ENCODE measurements at places on chromosomes 2 and 18. TPM values are rescaled to one million over a fixed set of nuclear protein-coding genes. Genes with fewer than 3 reads are reported as not detected.

GRCh38 chr18:27378431-27379095 is 193.5 kb upstream of the CHST9 start:
- no peaks in the 10 kb centered on the region for H3K4me1 ChIP-seq
- no peak for DNase-seq
- no peaks in the 10 kb centered on the region for H3K27me3 ChIP-seq
- H3K36me3 ChIP-seq, result no peaks in the 10 kb centered on the region
- H3K4me3 ChIP-seq, result no peak overlapping the region

GREB1L gene
- 105 TPM for total RNA-seq

DNA sequence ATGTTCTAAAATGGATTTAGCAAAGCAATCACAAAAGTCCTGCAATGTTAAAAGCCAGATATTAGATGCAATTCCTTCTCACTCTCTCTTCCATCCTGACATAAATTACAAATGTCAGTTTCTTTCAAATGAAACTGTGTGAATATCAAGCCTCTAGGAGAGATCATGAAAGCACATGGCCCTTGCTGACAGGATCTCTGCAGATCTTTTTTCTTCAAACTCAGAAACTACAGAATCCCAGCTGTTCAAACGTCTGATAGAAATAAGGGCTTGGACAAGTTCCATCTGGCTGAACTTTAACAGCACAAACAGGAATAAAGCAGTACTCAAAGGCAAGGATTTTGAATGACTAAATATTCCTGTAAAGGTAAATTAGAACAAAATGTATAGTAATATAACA is 47.6 kb downstream of the PDE1A start:
- no peak for DNase-seq
- peaks cover 16% of the 10 kb centered on the region for H3K36me3 ChIP-seq
- H3K27ac ChIP-seq, result no peak overlapping the region
- H3K4me3 ChIP-seq, result no peak overlapping the region
- no peaks in the 10 kb centered on the region for H3K4me1 ChIP-seq

- peaks cover 10% of the 10 kb centered on the region for H3K27me3 ChIP-seq
- H3K4me3 ChIP-seq, result no peak overlapping the region
- no peak for DNase-seq
- H3K36me3 ChIP-seq, result no peaks in the 10 kb centered on the region
- peaks cover 11% of the 10 kb centered on the region for H3K4me1 ChIP-seq
These were observed 40.5 kb upstream of the SMAD7 start for GRCh38 chr18:48991319-48991660.

GKN1 gene
- not detected for total RNA-seq

DNA sequence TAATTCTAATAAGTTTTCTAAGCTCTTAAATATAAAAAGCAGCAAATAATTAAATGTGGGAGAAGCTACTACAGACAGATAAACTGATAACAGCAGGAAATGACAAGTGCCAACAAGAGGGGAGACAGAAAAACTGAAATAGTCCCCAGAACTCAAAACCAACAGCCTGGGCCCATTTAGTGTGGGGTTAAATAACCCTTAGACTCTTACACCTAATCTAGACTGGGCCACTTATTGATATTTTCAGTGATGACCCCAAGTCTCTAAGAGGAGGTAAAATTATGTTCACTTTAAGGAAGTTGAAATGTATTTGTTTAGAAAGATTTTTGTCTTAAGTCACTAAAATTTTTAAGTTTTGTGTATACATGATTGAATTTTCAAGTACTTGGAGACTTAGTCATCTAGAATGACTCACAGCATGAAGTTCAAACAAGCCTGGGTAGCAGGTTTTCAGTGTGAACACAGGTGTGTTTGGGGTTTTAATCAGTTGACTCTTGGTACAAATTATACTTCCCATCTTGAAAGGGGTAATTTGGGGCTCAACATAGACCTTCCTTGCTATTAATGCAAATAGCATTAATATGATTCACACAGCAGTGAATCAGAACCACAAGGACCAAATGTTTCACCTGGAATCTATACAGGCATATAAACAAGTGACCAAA is 54.9 kb upstream of the MYO3B start:
- no peak overlapping the region for H3K27ac ChIP-seq
- no peaks in the 10 kb centered on the region for H3K4me1 ChIP-seq
- peaks cover 8% of the 10 kb centered on the region for H3K36me3 ChIP-seq
- no peak overlapping the region for H3K4me3 ChIP-seq

ZSWIM2 gene
- total RNA-seq, result not detected

GRCh38 chr2:5190023-5190422 is 502.2 kb upstream of the SOX11 start:
- no peaks in the 10 kb centered on the region for H3K4me1 ChIP-seq
- no peaks in the 10 kb centered on the region for H3K36me3 ChIP-seq
- H3K27ac ChIP-seq, result no peak overlapping the region
- DNase-seq, result no peak
- H3K4me3 ChIP-seq, result no peak overlapping the region
- H3K27me3 ChIP-seq, result no peaks in the 10 kb centered on the region

- no peak overlapping the region for H3K4me3 ChIP-seq
- H3K36me3 ChIP-seq, result peaks cover 3% of the 10 kb centered on the region
- H3K4me1 ChIP-seq, result peaks cover 28% of the 10 kb centered on the region
- H3K27ac ChIP-seq, result no peak overlapping the region
- no peak for DNase-seq
These were observed 167.0 kb upstream of the HAAO start for GRCh38 chr2:42959234-42960001.

ADD2 gene
- total RNA-seq, result 54.0 TPM

OXER1 gene
- total RNA-seq, result 1.5 TPM

GRCh38 chr2:164719996-164720941 is 99.0 kb upstream of the GRB14 start:
- DNase-seq, result no peak
- H3K4me1 ChIP-seq, result peaks cover 3% of the 10 kb centered on the region
- H3K36me3 ChIP-seq, result no peaks in the 10 kb centered on the region

GRCh38 chr2:128264881-128265607 is 53.6 kb downstream of the HS6ST1 start:
- H3K4me3 ChIP-seq, result no peak overlapping the region
- H3K36me3 ChIP-seq, result no peaks in the 10 kb centered on the region
- H3K4me1 ChIP-seq, result no peaks in the 10 kb centered on the region
- H3K27ac ChIP-seq, result no peak overlapping the region
- no peak for DNase-seq
- H3K27me3 ChIP-seq, result peaks cover 12% of the 10 kb centered on the region

- peaks cover 9% of the 10 kb centered on the region for H3K36me3 ChIP-seq
- no peak overlapping the region for H3K4me3 ChIP-seq
- no peak for DNase-seq
- peaks cover 13% of the 10 kb centered on the region for H3K27me3 ChIP-seq
- no peaks in the 10 kb centered on the region for H3K4me1 ChIP-seq
- H3K27ac ChIP-seq, result no peak overlapping the region
These were observed 73.5 kb downstream of the MEX3C start for GRCh38 chr18:51123936-51124486.

GRCh38 chr2:192391041-192391440 is 196.3 kb upstream of the TMEFF2 start:
- no peaks in the 10 kb centered on the region for H3K4me1 ChIP-seq
- H3K36me3 ChIP-seq, result no peaks in the 10 kb centered on the region
- no peak for DNase-seq
- no peak overlapping the region for H3K4me3 ChIP-seq
- H3K27me3 ChIP-seq, result no peaks in the 10 kb centered on the region

- no peaks in the 10 kb centered on the region for H3K27me3 ChIP-seq
- H3K27ac ChIP-seq, result no peak overlapping the region
- H3K36me3 ChIP-seq, result no peaks in the 10 kb centered on the region
- no peak for DNase-seq
These were observed 297.3 kb upstream of the MMADHC start for GRCh38 chr2:149884871-149885270.

GRCh38 chr2:163723348-163723747 is 12.5 kb downstream of the FIGN start:
- DNase-seq, result no peak
- H3K27me3 ChIP-seq, result no peaks in the 10 kb centered on the region
- no peak overlapping the region for H3K4me3 ChIP-seq
- H3K36me3 ChIP-seq, result no peaks in the 10 kb centered on the region
- no peak overlapping the region for H3K27ac ChIP-seq
- no peaks in the 10 kb centered on the region for H3K4me1 ChIP-seq

GRCh38 chr2:173672573-173673340 is 292.4 kb downstream of the SP3 start:
- no peak for DNase-seq
- H3K4me3 ChIP-seq, result no peak overlapping the region
- no peak overlapping the region for H3K27ac ChIP-seq
- H3K4me1 ChIP-seq, result peaks cover 4% of the 10 kb centered on the region

- peaks cover 25% of the 10 kb centered on the region for H3K4me1 ChIP-seq
- DNase-seq, result no peak
- no peak overlapping the region for H3K27ac ChIP-seq
- peaks cover 10% of the 10 kb centered on the region for H3K36me3 ChIP-seq
- H3K27me3 ChIP-seq, result peaks cover 6% of the 10 kb centered on the region
- H3K4me3 ChIP-seq, result no peak overlapping the region
These were observed 66.0 kb downstream of the EIPR1 start for GRCh38 chr2:3311601-3312000.

INPP5D gene
- 79.2 TPM for total RNA-seq

CYBRD1 gene
- total RNA-seq, result 10.1 TPM

DNA sequence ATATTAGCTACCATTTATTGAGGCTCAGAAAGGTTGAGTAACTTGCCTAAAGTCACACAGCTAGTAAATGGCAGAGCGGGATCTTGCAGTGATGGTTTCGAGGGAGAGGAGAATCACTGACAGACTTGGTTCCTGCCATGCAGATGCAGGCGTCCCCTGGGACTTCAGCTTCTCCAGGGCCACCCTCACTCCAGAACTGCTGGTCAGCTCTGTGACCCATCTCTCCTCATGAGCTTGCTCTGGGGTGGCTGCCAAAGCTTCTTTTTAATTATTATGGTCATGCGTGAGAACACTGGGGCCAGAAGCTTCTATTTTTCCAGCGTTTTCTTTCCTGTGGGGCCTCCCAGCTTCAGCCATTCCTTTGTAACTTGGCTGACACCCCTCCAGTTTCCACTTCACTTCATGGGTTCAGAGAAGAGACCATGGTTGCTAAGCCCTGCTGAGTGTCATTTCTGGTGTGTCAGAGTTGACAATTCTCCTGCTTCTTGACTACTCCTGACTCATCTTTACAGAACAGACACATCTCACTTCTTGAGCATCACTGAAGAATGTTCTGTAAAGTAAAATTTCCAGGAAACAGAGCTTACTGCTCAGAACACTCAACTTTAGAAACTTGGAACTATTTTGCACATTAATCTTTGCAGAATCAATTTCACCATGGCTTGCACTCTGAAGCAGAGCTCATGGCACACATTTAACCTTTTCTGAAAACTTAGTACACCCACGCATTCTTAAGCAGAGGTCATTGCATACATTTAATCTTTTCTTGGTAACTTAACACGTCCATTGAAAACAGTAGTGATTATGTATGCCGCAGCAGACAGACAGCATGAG is 70.4 kb downstream of the IL1R2 start:
- H3K4me1 ChIP-seq, result peaks cover 5% of the 10 kb centered on the region
- H3K36me3 ChIP-seq, result no peaks in the 10 kb centered on the region
- no peak overlapping the region for H3K4me3 ChIP-seq
- no peak for DNase-seq
- H3K27ac ChIP-seq, result no peak overlapping the region

LRRTM4 gene
- total RNA-seq, result 1.8 TPM

- H3K4me3 ChIP-seq, result no peak overlapping the region
- H3K27ac ChIP-seq, result no peak overlapping the region
- H3K27me3 ChIP-seq, result no peaks in the 10 kb centered on the region
- no peaks in the 10 kb centered on the region for H3K4me1 ChIP-seq
- no peak for DNase-seq
These were observed 292.8 kb downstream of the CCDC85A start for GRCh38 chr2:56476509-56477071.

GRCh38 chr2:65608466-65608865 is 176.1 kb upstream of the SPRED2 start:
- H3K4me1 ChIP-seq, result peaks cover 8% of the 10 kb centered on the region
- no peak overlapping the region for H3K27ac ChIP-seq
- no peaks in the 10 kb centered on the region for H3K36me3 ChIP-seq
- no peak for DNase-seq
- no peak overlapping the region for H3K4me3 ChIP-seq

- no peaks in the 10 kb centered on the region for H3K4me1 ChIP-seq
- H3K4me3 ChIP-seq, result no peak overlapping the region
- H3K36me3 ChIP-seq, result no peaks in the 10 kb centered on the region
- DNase-seq, result no peak
- H3K27me3 ChIP-seq, result peaks cover 3% of the 10 kb centered on the region
These were observed 1.3 kb downstream of the NYAP2 start for GRCh38 chr2:225400546-225401400.

- no peak overlapping the region for H3K27ac ChIP-seq
- DNase-seq, result no peak
- H3K4me3 ChIP-seq, result no peak overlapping the region
These were observed 82.4 kb downstream of the GFPT1 start for GRCh38 chr2:69304656-69305055.

DNA sequence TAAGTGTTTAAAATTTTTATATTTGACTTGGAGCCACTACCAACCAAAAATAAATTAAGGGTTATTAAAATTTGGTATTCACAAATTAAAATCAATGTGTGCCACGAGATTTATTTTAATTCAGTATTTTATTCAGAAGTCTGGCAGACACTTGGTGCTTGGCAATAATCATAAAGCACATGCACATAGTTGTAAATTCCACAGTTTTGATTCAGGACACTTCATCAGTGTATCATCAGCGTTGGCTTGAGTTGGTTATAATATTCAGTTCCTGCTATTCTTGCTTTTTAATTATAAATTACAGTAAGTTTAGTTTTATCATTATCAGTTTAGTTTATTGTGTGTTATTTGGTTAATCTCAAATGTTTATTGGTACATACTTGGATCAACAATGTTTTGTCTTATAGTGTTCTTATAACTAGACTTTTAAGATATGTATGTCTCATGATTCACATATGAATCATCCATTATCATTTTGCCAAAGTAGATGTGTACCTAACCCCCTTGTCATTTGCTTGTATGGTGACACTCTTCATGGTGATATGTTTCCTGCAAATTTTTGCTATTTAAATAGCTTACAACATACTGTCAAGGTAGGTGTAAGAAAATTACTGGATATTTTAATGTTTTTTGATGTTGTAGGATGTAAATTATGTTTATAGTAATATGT is 237.9 kb downstream of the BABAM2 start:
- no peaks in the 10 kb centered on the region for H3K4me1 ChIP-seq
- H3K27me3 ChIP-seq, result peaks cover 1% of the 10 kb centered on the region
- no peak overlapping the region for H3K27ac ChIP-seq
- peaks cover 6% of the 10 kb centered on the region for H3K36me3 ChIP-seq
- DNase-seq, result no peak

DNA sequence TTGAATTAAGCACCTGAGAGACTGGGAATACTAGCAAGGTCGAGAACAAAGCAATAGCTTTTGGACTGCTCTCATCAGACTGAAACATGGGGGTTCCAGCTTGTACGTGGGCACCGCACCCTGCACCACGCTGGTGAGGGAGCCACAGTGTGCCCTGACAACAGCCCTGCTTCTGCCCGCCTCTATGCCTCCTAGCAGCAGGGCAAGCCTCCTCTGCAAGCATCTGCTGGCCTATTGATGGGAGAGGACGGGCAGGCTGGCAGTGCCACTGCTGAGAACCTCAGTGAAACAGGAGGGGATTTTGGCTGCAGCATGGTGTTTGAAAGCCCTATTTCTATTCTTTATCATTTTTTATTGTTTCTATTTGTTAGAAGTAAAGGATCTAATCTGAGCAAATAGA is 146.1 kb upstream of the OTOS start:
- DNase-seq, result no peak
- H3K27me3 ChIP-seq, result peaks cover 3% of the 10 kb centered on the region
- H3K36me3 ChIP-seq, result no peaks in the 10 kb centered on the region

All from endothelial cell (in vitro differentiated cells).